MCF 10A (cell line): ENCODE measurements at places on chromosomes 13 and 19.

DNA sequence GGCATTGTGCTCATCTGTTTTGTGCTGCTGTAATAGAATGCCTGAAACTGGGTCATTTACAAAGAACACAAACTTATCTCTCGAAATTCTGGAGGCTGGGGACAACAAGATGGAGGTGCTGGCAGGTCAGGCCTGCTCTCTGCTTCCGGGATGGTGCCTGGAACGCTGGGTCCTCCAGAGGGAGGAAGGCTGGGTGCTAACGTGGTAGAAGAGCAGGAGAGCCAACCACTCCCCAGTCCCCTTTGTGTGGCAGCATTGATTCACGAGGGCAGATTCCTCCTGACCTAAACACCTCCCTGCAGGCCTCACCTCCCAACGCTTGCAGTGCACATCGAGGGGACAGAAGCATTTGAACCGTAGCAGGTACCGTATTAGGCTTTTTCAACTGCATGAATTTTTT, 34.1 kb upstream of the TFDP1 start:
- H3K36me3 ChIP-seq = peaks cover 61% of the 10 kb centered on the region
- H3K4me3 ChIP-seq = no peak overlapping the region
- DNase-seq = no peak
- H3K27me3 ChIP-seq = no peaks in the 10 kb centered on the region
- H3K4me1 ChIP-seq = peaks cover 4% of the 10 kb centered on the region
- no peak overlapping the region for H3K27ac ChIP-seq

- H3K27ac ChIP-seq = no peak overlapping the region
- no peak for DNase-seq
- H3K4me3 ChIP-seq = no peak overlapping the region
Observed at GRCh38 chr13:83229574-83230305, 652.5 kb downstream of the SLITRK1 start.

DNA sequence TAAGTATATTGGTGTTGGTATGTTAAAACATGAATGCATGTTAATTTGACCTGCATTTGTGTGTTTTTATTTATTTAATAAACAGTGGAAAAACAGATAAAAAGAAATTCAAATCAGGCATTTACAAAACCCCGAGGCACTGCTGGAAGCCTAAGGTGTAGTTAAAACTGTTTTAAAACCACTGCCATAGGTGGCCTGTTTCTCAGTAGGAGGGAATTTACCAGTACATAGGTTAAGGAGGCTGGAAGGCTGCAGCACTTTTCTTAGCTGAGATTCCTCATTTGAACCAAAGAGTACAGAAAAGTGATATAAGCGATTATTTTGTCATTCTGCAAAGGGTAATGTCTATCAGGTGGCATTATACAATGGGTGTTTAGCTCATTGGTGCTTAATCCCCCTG, 99.6 kb downstream of the PAN3 start:
- no peak for DNase-seq
- no peak overlapping the region for H3K27ac ChIP-seq
- H3K36me3 ChIP-seq = peaks cover 25% of the 10 kb centered on the region

GRCh38 chr13:75091718-75092117, 390.3 kb downstream of the TBC1D4 start:
- H3K27ac ChIP-seq = no peak overlapping the region
- no peaks in the 10 kb centered on the region for H3K4me1 ChIP-seq
- H3K27me3 ChIP-seq = no peaks in the 10 kb centered on the region

DNA sequence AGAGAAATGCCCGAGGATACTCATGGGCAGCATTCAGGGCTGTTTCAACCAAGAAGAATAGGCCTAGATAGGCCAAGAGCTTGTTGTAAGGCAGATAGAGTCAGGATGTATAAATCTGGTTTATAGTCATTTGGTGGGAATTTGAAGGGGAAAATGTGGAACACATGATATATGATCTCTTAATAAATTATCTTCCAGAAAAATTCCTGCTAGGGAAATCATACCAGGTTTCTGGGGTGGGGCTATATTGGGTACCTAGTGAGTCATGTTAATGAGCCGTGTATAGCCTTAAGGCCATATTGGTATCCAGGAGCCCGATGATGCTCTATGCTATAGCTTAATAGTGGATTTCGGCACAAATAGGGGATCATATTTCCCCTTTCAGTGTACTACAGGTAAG, 51.5 kb upstream of the HTR2A start:
- no peak for DNase-seq
- H3K36me3 ChIP-seq = no peaks in the 10 kb centered on the region

DNA sequence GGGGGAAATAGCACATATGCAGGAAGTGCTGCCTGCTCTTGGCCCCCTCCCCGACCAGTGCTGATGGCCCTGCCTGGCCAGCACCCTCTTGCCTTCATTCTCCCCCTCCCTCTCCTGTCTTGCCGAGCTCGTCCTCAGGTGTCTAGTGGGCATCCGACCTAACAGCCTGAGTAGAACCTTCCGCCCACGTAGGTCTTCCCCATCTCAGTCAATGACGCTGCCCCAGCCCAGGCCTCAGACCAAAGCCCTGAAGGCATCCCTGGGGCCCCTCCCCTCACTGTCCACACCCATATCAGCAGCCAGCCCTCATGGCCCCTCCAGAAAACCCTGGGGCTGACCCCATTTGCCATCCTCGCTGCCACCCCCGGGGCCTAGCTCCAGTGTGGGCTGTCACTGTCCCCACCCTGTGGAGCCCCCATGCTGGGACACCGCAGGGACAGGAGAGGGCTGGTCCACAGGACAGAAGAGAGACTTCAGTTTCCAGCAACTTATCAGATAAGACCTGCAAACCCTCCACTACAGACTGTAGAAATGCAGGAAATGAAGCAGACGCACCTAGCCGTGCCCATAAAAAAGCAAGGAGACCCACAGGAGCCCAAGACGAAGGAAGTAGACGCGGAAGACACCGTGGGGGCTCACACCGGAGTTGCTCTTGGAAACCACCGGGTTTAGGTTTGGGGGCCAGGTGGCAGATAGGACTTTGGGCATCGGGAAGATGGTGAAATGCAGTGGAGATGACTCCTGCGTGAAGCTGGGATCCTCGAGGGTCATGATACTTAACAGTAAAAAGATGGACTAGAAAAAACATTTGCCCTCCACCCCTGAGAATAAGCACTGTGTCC, 38.3 kb downstream of the AP1M1 start:
- H3K4me3 ChIP-seq = no peak overlapping the region
- H3K4me1 ChIP-seq = no peaks in the 10 kb centered on the region
- H3K36me3 ChIP-seq = peaks cover 38% of the 10 kb centered on the region
- H3K27me3 ChIP-seq = no peaks in the 10 kb centered on the region
- H3K27ac ChIP-seq = no peak overlapping the region

- H3K4me1 ChIP-seq = peaks cover 6% of the 10 kb centered on the region
- DNase-seq = no peak
- no peak overlapping the region for H3K27ac ChIP-seq
- no peaks in the 10 kb centered on the region for H3K27me3 ChIP-seq
Observed at GRCh38 chr19:45136507-45137178, 24.1 kb downstream of the NKPD1 start.

DNA sequence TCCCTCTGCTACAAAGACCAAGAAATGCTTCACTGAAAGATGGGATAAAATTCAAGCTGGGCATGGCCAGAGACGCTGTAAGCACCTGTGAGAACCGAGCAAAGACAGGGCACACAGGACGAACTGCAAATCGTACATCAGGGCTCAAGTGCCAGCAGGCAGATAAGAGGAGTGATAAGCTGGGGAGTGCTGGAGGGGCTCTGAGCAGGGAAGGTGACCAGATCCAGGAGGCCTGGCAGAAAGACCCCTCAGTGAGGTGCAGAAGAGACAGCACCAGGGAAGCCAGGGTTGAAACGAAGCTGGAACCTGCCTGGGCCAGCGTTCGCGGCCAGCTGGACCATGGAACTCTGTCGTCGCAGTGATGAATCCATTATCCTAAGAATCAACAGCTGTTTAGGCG, 10.2 kb downstream of the RAB20 start:
- H3K4me3 ChIP-seq = no peak overlapping the region
- peaks cover 8% of the 10 kb centered on the region for H3K4me1 ChIP-seq
- H3K27me3 ChIP-seq = no peaks in the 10 kb centered on the region

- DNase-seq = no peak
- no peaks in the 10 kb centered on the region for H3K4me1 ChIP-seq
- H3K4me3 ChIP-seq = no peak overlapping the region
Observed at GRCh38 chr13:23999424-23999823, 102.1 kb upstream of the C1QTNF9B start.

DNA sequence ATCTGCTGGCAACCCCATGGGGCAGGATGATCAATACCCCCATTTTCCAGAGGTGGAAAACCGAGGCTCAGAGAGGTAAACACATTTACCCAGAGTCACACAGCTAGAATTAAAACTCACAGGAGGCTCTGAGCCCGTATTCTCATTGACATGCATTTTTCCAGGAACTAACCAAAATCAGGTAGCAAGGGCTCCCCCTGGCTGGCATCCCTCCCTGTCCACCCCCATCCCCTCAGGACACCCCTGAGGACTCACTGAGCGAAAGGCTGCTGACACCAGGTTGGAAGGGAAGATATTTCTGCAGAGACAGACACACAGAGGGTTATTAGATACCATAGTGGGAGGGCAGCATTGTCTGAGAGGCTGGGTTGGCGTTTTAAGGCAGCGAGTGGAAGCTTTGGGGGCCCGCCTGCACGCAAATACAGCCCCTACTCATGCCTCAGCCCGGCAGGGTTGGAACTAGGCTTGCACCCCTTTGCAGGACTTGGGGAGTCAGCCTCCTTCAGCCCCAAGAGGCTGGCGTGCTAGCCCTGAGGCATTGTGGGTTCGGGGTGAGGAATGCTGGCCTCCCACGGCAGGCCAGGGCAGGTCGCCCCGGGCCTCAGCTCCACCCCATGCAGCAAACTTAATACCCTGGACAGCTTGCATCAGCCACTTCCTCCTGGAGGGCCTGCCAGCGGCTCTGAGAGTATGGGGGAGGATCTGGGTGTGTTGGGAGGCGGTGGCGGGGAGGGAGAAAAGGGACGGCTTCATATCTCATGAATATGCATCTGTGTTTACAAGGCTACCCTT, 3.9 kb downstream of the SLC1A5 start:
- H3K27ac ChIP-seq = peak overlapping the region; percentile 94
- peaks cover 69% of the 10 kb centered on the region for H3K36me3 ChIP-seq
- peak overlapping the region; percentile 93 for H3K4me3 ChIP-seq
- H3K27me3 ChIP-seq = no peaks in the 10 kb centered on the region
- peaks cover 39% of the 10 kb centered on the region for H3K4me1 ChIP-seq
- peak; percentile 98 for DNase-seq

DNA sequence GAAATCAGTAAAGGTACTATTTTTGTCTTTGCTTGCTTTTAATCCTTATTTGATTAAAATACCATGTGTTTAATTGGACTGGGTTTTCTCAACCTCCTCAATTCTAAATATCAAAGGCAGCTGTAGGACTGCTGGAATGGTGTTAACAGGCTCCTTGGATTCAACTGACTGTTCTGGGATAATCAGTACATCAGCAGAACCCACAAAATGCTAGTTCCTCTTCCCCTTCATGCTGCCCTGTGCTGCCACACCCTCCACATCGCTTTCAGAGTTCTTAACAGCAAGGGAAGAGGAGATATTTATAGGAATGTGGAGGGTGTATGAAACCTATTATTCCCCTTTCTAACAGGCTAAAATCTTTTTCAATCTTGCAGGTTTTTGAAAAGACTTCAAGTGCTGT, 82.4 kb downstream of the KCTD12 start:
- DNase-seq = no peak
- H3K27ac ChIP-seq = no peak overlapping the region
- H3K27me3 ChIP-seq = no peaks in the 10 kb centered on the region
- H3K4me3 ChIP-seq = no peak overlapping the region

- H3K4me3 ChIP-seq = no peak overlapping the region
- no peak overlapping the region for H3K27ac ChIP-seq
- H3K27me3 ChIP-seq = no peaks in the 10 kb centered on the region
- H3K4me1 ChIP-seq = peaks cover 38% of the 10 kb centered on the region
- DNase-seq = no peak
Observed at GRCh38 chr13:74773248-74773647, 639.0 kb upstream of the KLF12 start.

DNA sequence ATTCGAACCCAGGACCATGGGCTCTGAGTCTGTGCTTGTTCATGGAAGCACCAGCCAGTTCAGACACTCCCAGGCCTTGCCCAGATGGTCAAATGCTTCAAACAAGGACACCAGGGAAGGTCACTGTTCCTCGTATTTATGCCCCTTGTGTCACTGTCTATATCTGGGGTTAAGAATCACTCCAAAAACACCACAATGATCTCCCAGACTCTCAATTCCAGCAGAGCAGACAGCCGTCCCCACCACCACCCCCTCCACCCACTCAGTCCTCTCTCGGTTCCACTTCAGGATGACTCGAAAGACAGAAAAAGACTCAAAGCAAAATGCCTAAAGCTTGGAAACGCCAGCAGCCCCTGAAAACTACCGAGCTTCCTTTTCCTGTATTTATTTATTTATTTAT, 79.0 kb downstream of the INSR start:
- H3K27ac ChIP-seq = no peak overlapping the region
- no peak for DNase-seq
- H3K36me3 ChIP-seq = no peaks in the 10 kb centered on the region
- no peaks in the 10 kb centered on the region for H3K4me1 ChIP-seq

DNA sequence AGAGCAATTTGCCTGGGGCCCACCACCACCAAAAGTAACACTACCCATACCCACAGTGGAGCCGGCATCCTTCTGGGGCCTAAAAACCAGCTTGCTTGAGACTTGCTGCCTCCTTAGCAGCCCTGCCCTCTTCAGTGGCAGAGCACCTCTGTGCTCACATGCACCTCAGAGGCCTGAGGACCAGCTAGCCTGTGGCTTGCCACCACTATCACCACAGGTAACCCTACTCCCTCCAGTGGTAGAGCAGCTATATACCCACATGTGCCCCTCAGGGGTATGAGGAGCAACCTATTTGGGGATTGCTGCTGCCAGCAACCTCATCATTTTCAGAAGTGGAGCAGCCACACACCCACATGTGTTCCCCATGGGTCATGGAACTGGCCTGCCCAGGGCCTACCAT, 111.4 kb upstream of the SPRY2 start:
- H3K4me3 ChIP-seq = no peak overlapping the region
- H3K27me3 ChIP-seq = no peaks in the 10 kb centered on the region
- H3K36me3 ChIP-seq = no peaks in the 10 kb centered on the region
- no peak overlapping the region for H3K27ac ChIP-seq

DNA sequence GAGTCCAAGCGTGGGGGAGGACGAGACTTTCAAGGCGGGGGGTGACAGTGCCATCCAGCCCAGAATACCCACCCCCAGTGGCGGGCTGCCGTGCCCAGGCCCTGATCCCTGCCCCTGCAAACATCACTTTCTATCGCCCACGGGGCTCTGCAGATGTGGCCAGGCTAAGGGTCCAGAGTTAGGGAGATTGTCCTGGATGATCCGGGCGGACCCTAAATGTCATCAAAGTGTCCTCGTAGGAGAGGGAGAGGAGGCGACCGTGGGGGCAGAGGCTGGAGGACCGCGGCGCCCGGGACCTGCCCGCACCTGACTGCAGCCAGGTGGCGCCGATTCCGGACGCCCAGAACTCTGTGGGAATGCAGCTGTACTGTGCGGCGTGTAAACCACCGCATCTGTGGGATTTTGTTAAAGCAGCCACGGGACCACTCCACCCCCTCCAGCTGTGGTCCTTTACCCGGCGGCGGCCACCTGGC, 32.4 kb downstream of the GJA3 start:
- DNase-seq = no peak
- H3K4me1 ChIP-seq = peaks cover 12% of the 10 kb centered on the region
- no peaks in the 10 kb centered on the region for H3K27me3 ChIP-seq

GRCh38 chr19:19202707-19203011, 555 bp downstream of the NR2C2AP start:
- peaks cover 10% of the 10 kb centered on the region for H3K4me1 ChIP-seq
- no peaks in the 10 kb centered on the region for H3K27me3 ChIP-seq
- DNase-seq = no peak
- peak overlapping the region; percentile 85 for H3K4me3 ChIP-seq
- H3K27ac ChIP-seq = peak overlapping the region; percentile 88
